ENCODE measurements at places on chromosomes 3 and 15.

DNA sequence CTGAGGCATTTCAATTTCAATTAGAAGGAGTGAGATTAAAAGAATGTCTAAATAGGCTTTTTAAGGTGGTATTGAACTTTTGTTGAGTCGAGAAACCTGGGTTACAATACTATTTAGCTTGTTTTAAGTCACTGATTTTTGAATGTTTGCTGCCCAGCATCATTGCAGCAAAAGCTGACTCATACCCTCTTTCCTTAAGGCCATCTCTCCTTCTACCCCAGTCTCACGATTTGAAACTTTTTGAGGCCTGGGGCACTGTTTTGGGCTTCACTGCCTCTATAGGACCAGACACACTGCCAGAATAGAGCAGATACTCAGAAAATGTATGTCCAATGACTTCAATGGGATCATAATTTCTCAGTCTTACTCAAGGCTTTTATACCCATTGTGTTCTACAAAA lies 319.6 kb upstream of the TGFBR2 start:
- DNase-seq, result no peak

DNA sequence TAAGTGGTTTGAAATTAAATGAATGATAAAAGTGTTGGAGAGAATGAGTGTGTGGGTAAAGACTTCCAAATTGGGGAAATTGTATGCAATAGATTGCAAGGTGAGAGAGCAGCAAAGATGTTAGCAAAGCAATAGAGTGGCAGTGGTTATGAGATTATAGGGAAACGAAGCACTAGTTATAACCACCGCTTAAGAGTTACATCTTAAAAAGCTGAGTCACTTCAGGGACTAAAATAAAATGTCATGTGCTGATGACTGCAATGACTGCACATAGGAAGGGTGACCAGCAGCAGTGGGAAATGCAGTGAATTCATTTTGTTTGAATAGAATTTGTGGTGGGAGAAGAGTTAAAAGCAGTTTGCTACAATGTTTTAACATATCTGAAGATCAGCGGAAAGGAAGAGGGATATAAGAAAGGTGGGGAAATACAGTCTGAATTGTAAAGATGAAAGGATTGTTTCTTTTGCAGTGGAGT lies 127.3 kb downstream of the RAP2B start:
- no peak for DNase-seq

DNA sequence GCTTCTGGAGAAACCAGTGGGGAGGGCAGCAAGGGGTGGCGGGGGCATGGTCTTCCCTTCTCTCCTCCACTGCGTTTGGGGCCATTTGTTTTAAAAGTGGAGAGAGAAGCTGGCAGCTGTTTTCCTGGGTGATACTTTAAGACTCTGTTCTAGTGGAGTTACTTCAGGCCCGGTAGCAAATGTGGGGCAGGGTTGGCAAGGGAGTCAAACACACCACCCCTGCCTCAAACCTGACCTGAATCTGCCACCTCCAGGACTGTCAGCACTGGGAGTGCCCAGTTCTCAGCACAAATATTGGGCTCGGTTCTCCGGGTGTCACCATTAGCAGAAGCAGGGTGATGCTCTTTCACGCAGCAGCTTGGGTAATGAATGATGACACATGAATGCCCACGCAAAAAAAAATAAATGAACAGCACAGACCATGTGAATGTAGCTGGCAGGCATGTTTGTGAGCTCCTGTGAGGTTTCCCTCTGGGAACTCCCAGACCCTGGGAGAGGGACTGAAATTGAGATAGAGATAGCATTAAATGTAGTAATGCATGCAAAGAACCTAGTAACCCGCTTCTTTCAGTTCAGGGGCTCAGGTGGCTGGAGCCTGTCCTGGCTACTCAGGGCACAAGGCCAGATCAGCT lies 424.0 kb downstream of the MCTP2 start:
- no peak for DNase-seq

DNA sequence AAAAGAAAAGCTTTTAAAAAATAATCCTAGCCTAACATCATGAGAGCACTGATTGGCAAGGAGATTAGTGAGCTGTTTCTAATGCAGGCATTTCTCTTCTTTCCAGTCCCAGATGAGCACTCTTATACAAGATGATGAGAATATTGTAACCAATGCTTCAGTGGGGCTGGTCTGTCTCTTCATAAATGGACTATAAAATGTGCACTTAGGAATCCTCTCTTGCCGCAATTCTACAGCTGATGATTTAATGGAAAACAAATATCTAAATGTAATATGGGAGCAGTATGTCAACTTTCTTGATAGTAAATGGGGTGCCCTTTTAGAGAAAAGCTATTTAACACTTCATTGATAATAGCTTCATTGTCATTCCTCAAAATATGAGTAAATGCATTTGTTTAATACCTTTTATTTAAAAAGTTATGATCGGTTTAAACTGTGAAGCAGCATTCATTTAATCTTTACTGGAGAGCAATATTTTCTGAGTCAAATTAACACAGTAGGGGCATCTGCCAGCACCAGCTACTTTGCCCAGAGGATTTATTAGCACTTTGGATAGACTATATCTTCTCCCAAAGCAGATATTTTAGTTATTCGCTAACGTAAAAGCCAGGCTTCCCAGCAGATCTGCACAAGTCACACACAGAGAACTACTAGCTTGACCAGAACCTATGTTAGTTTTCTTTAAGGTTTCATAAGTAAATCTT lies 985.9 kb downstream of the DIPK2A start:
- no peak for DNase-seq

- no peak for DNase-seq
Measured at GRCh38 chr15:67174864-67175573, 79.4 kb downstream of the AAGAB start.

DNA sequence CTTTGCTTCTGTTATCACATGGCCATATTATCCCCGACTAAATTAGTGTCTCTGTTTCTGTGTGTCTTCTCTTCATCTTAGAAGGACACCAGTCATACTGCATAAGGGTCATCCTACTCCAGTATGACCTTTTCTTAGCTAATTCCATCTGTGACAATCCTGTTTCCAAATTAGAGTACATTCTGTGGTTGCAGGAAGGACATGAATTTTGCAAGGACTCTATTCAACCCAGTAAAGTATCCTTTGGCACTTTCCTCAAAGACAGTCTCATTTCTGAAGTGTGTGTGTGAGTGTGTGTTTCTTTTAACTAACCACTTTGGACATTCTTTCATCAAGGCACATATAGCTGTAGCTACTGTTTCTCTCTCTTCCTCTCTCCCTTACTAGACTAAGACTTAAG lies 15.2 kb upstream of the MME start:
- DNase-seq, result no peak

- no peak for DNase-seq
Measured at GRCh38 chr3:13764161-13764560, 115.7 kb downstream of the WNT7A start.

DNA sequence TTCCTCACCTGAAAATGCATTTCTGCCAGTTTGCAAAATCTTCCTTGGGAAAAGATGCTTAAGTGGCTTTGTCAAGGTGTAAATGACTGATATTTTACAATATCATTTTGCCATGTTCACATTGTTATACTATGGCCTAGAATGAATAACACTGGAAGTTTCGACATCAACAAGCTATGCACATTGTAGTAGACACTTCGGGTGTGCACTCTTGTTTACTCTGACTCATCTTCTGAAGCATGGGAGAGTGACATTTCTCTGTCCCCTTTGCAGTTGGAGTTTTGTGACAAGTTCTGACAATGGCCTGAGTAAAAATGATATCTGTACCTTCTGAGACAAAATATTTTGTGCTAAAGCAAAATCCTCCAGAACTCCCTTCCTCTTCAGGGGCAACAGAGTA lies 567.0 kb upstream of the RGMA start:
- no peak for DNase-seq
